IMR-90 (cell line): ENCODE measurements at places on chromosomes 16 and 17.

GRCh38 chr16:63129411-63130125, 1093.3 kb upstream of the CDH8 start:
- DNase-seq, result no peak

DNA sequence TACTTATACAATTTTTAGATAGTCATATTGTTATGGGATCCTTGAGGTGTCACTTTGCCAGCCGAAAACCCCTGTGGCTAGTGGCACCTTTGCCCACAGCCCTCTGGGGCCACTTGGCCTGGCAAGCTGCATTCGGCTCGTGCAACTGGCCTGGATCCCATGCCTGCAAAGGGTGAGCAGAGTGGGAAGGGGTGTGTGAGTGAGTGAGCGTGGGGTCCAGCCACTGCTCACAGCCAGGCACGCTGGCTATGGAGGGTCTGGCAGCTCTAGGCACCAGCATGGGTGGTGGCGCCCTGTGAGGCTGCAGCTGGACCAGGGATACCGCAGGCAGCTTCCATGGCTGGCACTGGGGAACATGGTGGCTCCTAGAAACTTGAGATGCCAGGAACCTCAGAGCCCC, 49.0 kb downstream of the ESRP2 start:
- no peak for DNase-seq

DNA sequence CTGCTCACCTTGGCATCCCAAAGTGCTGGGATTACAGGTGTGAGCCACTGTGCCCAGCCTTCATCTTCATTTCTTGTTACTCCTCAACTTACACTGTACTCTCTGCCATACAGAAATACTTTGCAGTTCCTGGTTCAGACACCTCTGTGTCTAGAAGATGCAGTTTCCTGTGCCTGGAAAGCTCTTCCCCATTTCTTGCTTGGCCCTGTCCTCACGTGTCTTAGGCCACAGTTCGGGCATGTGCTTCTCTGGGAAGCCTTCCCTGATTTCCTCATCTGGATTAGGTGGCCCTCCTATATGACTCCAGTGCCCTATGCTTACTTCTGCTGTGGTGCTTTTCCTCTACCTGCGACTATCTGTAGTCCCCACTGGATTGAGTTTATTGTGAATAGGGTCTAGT, 26.5 kb upstream of the CDR2 start:
- no peak for DNase-seq

- no peak for DNase-seq
Observed at GRCh38 chr17:38338053-38338452, 5.7 kb downstream of the GPR179 start.

GRCh38 chr16:51834794-51835193, 683.7 kb upstream of the SALL1 start:
- no peak for DNase-seq

GRCh38 chr17:77769215-77769614, 189.3 kb upstream of the TNRC6C start:
- peak; percentile 6 for DNase-seq

GRCh38 chr16:264440-264951, 11.2 kb downstream of the RGS11 start:
- no peak for DNase-seq

DNA sequence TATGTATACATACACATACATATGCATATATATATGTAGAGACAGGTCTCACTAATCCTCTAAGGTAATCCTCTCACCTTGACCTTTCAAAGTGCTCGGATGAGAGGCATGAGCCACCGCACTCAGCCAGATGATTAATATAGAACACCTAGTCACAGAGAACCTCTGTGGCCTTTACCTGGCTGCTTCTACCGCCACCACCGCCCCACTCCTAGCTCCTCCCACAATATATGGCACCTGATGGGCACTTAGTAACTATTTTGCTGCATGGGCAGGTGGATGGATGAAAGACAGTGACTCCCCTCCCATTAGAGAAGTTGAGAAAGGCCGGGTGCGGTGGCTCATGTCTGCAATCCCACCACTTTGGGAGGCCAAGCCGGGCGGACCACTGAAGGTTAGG, 16.7 kb upstream of the ATP2C2 start:
- no peak for DNase-seq

DNA sequence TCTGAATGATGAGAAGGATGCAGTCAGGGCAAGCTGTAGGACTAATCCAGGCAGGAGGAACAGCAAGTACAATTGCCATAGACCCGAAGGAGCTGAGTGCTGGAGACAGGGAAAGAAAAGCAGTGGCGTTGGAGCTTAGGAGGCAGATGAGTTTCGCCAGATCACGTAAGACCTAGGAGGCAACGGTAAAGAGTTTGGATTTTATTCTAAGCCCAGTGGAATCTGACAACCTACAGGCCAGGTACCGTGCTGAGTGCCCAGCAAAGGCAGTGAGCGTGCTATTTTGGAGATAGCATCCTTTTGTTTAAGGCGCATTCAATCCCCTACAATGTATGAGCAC, 1.2 kb downstream of the USP43 start:
- DNase-seq, result no peak

DNA sequence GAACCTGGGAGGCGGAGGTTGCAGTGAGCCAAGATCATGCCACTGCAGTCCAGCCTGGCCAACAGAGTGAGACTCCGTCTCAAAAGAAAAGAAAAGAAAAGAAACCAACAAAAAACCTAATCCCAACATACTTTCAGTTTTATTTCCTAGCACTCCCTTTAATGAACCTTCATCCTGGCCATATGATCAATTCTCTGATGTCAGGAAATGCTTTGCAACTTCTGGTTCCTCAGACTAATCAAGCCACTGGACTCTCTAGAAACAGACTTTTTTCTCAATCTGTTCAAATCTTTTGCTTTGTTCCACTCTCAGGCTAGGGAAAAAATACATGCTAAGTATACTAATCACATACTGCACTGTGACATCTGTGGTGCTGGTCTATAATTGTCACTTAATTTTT, 13.4 kb upstream of the PSMC3IP start:
- DNase-seq, result no peak

DNA sequence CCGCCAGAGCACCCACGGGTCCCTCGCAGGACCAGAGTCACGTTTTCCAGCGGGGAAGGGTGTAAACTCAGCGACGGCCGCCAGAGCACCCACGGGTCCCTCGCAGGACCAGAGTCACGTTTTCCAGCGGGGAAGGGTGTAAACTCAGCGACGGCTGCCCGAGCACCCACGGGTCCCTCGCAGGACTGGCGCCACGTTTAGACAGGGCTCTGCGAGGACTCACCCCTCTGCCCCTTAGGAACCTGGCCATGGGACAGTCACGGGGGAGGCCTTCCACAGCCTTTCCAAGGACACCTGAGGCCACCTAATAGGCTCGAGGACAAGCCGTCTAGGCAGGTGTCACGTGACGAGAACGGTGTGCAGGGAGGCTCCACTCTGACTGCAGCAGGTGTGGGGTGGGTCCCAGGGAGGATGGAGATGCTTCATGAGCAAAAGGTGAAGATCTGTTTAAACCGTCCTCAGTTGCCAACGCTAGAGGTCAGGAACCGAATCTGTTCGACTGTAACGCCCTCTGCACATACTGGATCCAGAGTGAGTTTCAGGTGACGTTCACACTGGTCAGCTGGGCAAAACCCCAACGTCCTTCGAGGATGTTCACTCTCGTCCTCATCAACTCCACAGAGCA, 48.0 kb upstream of the METRNL start:
- no peak for DNase-seq

GRCh38 chr16:9327253-9327652, 235.8 kb downstream of the HAPSTR1 start:
- DNase-seq, result no peak

DNA sequence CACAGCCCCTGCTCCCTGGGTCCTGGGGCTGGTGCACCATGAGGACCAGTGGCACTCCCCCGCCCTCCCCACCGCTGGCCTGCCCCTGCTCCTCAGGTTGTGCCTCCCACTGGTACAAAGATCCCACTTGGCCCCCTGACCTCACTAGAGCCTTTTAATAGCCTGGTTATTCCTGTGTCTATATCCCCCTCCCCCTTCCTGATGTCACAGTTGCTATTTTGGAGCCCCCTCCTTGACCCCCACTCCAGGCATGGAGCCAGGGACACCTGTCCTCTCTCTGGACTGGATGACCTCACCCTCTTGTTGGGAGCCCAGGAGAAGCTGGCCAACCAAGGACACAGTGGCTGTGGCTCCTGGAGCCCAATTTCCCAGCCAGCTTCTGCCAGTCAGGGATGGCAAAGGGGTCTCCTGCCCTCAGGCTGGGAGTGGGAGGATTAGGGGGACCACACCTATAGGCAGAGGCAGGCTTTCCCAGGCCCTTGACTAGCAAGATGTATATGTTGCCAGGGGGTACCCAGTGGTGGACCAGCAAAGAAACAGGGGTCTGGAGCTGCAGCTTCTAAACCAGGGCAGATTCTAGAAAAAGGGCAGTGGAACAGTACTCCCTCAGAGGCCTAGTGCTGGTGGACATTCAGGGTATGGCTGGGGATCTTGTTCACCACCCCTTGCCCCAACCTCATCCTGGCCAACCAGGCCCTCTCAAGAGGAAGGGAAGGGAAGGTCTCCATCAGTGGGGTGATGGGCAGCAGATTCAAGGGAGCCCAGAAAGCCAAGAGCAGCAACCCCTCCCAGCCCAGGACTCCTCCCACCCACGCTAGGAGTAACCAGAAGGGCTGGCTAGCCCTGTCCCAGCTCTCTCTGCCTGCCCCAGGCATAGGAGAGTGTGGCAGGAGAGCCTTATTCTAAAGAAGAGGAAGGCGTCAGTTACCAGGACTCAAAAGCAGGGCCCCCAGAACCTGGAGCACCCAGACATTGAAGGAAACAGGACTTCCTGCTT, 10.9 kb downstream of the HDAC5 start:
- no peak for DNase-seq

DNA sequence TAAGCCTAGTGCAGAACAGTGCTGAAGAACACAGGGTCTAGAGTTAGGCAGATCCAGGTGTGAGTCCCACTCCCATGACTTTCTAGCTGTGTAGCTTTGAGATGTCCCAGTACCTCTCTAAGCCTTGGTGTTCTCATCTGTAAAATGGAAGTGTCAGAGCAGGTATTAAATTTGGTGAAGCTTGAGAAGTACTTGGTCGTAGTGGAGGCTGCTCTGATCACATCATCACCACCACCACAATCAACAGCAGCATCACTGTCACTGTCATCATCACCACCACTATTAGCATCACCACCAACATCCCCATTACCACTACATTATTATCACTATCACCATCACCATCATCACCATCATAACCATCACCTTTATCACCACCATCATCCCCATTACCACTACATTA, 132.1 kb downstream of the CMIP start:
- DNase-seq, result no peak

DNA sequence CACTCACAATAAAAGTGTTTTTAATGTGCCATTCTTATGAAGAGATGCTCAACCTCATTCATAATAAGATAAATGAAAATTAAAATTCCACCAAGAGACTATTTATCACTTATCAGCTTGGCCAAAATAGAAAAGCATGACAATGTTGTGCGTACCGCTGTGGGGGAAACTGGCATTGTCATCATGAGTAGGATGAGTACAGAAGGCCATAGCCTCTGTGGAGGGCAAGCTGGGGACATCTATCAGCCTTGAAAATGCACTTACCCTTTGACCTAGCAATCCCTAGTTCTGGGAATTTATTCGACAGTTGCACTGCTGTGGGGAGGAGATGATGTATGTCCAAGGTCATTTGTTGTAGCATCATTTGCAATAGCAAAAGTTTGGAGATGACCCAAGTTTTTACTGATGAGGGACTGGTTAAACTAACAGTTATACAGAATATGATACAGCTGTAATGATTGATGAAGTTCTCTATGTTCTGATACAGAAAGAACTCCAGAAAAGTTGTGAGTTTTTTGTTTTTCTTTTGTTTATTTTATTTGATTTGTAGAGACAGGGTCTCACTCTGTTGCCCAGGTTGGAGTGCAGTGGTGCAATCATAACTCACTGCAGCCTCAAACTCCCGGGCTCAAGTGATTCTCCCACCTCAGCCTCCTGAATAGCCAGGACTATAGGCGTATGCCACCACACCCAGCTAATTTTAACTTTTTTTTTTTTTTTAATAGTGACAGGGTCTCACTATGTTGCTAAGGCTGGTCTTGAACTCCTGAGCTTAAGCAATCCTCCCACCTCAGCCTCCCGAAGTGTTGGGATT, 13.7 kb upstream of the PRKCB start:
- DNase-seq, result no peak

DNA sequence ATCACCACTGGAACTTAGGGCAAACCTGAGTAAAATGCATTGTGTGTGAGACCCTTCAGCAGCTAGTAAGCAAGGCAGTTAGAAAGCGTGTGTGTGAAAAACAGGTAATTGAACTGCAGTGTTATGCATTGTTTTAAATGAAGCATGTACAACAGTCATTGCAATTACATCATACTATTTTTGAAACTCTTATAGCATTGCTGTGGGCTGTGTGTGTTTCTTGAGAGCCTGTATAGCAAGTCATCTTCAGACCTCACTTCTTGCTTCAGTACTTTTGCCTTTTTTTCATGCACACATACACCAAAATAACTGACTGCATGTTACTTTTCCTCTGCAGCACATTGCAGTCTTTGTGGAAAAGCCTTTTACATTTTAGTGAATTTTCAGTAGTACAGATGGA, 19.2 kb downstream of the PTRH2 start:
- DNase-seq, result peak; percentile 31

DNA sequence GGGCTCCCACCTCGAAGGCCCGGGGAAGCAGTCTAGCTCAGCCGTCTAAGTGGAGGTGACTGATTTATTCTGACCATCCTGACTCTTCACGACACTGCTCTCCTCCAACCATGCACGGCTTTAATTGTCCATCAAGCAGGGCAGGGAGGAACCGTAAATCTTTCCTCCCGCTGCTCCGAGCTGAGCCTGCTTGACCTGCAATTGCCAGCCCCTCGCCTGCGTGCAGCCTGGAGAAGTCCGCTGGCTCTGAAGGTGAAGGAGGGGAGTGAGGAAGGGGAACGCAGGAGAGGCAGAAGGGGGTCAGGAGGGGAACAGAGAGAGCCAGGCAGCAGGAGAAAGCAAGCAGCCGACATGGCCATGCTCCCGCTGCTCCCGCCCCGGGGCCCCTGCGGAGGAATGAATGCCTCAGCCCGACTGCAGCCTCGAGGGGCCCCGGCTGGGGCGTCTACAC, 10.1 kb downstream of the RBFOX3 start:
- DNase-seq, result no peak

- no peak for DNase-seq
Observed at GRCh38 chr17:64460955-64461354, 12.0 kb downstream of the MILR1 start.

GRCh38 chr17:55384643-55385232, 36.9 kb downstream of the MMD start:
- DNase-seq, result no peak
